Activated CD4-positive, alpha-beta memory T cell treated with anti-CD3 and anti-CD28 coated beads for 36 hours (primary cell): ENCODE measurements at places on chromosomes 7 and 10.

DNA sequence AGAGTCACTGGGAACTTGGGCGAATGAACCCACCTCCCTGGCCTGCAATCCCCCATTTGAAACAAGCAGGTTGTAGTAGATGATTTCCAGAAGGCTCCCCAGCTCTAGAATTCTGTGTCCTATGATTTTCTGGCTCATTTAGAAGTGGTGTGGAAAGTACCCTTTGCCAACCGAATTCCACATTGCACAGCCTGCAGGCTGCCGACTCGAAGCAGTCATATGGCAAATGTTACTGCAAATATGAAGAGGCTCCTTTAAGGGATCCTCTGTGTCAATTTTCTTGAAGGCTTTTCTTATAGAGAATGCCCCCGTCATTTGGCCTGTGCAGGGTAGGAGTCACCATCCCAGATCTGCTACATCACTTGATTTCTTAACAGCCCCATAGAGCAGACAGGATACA lies 5.6 kb downstream of the PODXL start:
- no peak for DNase-seq

DNA sequence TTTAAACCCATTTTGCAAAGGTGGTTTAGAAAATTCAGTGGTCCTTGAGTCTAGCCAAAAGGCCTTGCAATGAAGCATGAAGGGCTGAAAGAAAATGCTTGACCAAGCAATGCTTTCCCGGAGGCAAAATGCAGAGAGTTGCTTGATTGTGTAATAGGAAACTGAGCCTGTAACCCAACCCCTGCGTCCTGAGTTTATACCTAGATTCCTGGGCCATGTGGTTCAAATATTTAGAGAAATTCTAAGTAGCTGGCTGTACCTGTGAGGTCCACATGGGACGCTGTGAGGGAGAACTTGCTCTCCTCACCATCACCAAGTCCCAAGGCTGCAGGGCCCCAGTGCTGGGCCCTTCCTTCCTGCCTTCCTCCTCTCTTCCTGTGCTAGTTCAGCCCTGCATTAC lies 45.7 kb downstream of the CXCL12 start:
- no peak for DNase-seq

GRCh38 chr10:118241229-118242137 lies 100.6 kb downstream of the FAM204A start:
- peak; percentile 76 for DNase-seq

- DNase-seq: no peak
These were observed 622.9 kb upstream of the MBL2 start for GRCh38 chr10:53395449-53395848.

GRCh38 chr10:35011771-35012191 lies 78.4 kb downstream of the CUL2 start:
- no peak for DNase-seq

DNA sequence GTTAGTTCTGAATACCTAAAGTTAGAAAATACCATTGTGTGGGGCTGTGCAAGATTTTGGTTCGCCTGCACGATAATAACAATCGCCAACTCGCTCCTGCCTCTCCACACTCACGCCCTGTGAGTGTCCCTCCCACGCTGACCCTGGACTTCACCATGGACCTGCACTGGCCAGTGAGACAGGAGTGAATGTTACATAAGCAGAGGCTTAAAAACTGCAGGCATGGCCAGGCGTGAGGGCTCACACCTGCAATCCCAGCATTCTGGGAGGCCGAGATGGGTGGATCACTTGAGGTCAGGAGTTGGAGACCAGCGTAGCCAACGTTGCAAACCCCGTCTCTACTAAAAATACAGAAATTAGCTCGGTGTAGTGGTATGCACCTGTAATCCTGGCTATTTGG lies 68.4 kb downstream of the TCERG1L start:
- no peak for DNase-seq

GRCh38 chr7:17131983-17132655 lies 166.3 kb upstream of the AHR start:
- no peak for DNase-seq

DNA sequence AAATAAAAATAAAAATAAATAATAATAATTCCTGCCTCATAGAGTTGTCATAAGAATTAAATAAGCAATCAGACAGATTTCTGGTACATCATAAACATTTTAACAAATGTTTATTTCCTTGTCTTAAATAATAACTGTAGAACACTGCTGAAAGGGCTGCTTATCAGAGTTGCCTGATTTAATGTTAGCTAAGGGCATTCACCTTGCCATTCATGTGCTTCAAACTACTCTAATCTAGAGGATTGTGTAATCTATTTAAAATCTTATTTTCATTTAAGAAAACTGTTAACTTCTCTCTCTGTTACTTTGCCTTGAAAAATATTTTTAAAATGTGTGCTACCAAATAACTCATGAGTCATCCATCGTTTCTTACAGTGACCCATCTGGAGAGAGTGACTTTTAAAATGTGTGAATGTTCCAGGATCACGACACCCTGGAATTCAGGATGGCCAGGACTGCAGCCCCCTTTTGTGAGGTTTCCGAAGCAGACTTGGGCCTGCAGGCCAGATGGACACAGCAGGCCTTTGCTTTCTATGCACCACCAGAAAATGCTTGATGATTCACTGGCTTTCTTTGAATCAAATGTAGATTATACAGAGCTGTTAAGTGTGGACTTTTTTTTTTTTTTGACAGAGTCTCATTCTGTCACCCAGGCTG lies 109.1 kb upstream of the TNS3 start:
- DNase-seq: no peak

DNA sequence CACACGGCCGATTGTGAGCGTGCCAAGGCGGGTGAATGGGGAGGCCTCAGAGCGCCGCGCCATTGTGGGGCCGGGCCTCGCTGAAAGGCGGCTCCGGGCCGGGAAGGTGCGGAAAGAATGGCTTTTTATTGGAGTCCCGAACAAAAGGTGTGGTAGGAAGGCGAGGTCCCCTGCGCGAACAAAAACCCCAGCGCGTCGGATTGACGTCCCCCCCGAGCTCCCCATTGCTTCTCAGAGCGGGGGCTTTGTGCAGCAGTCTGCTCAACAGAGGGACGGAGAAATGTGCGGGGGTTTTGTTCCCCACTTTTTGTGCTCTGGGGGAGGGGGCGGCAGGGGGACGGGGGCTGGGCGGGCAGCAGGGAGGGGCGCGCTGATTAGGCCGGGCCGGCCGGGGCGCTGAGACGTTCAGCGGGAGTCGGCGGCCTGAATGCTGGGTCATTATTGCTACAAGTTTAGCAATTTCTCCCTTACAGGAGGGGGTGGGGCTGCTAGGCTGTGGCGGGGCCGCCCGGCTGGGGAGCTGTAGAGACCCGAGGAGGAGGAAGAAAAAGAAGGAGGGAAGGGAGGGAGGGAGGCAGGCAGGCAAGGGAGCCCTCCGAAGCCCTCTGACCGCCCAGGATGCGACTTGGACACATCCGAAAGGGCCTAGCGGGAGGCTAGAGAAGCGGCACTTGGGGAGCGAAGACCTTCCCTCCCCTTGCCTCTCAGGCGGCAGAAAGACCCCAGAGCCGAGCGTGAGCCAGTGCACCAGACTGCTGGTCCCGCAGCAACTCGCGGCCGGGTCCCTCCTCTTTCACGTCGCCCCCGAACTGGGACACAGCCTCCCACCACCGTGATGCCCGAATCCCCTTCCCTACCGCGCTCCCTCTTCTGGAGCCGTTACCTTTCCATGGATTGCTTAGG lies 4.6 kb downstream of the NKX2-3 start:
- no peak for DNase-seq

GRCh38 chr10:101613646-101614045 lies 25.5 kb downstream of the DPCD start:
- DNase-seq: no peak

DNA sequence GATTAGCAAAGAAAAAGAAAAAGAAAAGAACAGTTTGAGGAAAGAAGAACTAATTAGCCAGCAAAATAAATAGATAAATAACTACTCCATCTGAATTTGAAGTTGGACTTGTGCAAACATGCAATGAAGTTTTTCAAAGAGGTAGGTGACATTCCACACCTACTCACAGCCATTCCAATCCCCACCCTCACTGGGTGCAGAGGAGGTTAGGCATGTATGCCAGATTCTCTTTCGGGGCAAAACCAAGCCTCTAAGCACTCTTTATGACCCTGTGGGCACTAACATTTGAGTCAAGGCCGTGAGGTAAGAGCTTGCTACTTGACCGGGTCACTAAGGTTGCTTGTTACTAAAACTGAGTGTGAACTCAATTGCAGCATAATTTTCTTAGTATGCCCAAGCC lies 108.4 kb upstream of the SEMA3A start:
- DNase-seq: no peak

GRCh38 chr10:51269821-51270220 lies 195.5 kb downstream of the PRKG1 start:
- no peak for DNase-seq

GRCh38 chr10:75234683-75235374 lies 928 bp downstream of the COMTD1 start:
- DNase-seq: no peak

DNA sequence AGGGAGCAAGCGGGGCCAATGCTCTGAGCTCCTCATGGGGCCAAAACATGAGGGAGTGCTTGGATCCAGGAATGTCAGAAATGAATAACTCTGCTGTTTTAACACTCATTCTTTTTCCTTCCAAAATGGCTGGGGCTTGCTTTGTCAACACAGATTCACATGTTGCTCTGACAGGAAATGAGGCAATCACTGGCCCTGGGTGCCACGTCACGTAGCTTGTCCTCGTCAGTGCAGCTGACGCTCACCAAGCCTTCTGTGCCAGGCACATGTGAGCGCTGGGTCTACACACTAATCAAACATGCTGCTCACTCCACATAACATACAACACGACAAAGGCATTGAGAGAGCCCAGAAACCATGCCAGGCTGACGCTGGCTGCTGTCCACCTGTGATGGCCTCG lies 198.9 kb downstream of the WDR37 start:
- DNase-seq: peak; percentile 56

DNA sequence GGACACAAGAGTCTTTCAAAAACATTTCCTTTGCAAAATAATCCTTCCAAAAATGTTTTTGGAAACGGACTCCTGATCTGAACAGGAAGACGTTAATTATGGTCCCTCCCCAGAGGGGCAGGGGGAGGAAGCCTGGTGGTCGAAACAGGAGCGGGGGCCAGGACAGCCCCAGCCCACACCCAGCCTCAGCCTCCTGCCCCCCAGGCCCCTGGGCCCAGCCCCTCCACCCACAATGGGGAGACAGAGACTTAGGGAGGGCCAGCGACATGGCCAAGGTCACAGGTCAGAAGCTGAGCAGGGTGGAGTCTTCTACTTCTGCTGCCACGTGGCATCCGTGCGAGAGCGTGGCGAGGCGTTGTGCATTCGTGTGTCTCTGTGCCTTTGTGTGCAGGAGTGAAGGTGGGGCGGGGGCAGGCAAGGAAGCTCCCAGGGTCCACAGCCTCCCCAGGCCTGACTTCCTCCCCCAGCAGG lies 14.0 kb upstream of the GRIFIN start:
- DNase-seq: no peak

DNA sequence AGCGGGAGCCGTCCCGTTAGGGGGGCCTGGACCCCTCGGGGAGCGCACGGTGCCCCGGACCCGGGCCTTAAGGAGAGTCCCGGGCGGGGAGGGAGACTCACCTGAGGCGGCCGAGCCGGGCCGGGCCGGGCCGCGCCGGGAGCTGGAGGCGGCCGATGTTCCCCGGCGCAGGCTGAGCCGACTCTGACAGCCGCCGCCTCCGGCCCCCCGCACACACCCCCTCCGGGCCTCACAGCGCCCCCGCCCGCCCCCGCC lies at the start of gene ACHE:
Gene ACHE (minus strand): TSS at position 188 of the 255 bp plus-strand sequence. CDS start 1,656 bp downstream, outside the sequence.
- no peak for DNase-seq

DNA sequence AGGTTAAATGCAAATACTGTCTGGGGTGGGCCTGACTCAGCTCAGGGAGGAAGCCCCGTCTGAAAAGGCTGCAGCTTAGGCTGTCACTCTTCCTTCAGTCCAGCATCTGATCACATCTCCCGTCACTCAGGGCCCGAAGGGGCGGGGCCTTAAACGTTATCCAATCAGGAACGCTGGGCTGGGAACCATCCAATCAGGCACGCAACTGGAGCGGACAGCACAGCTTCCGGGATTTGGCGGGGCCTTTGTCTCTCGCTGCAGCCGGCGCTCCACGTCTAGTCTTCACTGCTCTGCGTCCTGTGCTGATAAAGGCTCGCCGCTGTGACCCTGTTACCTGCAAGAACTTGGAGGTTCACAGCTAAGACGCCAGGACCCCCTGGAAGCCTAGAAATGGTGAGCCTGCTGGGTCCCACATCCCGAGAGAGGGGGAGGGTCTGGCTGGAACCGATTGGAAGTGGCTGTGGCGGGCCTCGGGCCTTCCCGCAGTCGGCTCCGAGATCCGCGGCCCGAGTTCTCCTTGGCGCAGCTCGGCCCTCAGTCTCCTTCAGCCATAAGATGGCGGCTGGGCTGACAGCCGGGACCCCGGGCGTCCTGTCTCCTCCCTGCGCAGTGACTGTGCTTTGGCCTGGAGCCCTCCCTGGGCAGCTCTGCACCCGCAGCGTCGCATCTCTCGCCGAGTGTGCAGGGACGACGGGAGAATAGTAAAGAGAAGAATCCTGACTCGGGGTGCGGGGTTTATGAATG lies at the start of gene ZNF92:
Gene ZNF92 (plus strand): TSS at position 248 of the 744 bp plus-strand sequence. CDS start 143 bp downstream, at position 391.
- peak; percentile 98 for DNase-seq

DNA sequence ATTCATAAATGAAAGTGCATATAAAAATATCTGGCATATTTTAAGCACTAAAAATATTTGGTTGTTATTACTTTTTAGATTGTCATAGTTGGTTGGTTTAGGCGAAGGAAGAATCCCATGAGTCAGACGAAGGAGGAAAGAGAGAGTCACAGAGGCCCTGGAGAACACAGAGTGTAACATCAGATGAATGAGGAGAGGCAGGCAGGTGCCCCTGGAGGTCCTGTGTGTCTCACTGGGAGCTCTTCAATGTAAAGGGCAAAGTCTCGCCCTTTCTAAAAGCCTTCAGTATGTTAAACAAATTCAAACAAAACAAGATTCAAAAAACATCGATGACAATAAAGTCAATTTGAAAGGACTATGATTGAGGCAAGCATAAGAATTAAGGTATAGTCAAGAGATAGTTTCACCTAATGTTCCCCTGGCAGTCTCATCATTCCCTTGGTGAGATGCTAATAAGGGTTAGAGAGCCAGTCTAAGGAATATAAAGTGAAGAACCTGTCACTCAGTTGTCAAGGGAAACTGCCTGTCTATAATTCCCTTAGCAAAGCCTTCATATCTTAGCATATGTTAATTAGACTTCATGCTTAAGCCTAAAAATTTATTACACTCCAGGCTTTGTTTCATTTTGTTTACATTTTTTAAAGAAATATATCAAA lies 194.3 kb downstream of the TPK1 start:
- no peak for DNase-seq

DNA sequence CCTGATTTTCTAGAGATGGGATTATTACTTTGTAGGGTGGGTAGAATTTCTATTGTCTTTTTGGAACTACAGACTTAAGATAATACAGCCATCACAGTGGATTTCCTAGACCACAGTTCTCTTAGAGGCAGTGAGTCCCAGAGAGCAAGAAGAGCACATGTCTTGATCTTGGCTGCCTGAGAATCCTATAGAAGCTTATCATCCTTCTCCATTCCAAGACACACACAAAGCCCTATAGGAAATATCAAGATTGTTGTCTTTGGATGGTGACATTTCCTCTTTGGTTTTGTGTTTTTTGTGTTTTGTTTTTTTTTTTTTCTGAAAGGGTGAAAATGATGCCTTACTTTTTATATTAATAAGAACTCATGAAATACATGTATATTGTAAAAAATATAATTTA lies 143.1 kb downstream of the AHR start:
- DNase-seq: no peak

GRCh38 chr7:83161899-83162401 lies 734 bp downstream of the PCLO start:
- no peak for DNase-seq
